Natural killer cell (primary cell): ENCODE measurements at places on chromosomes 5 and 9. TPM values are rescaled to one million over a fixed set of nuclear protein-coding genes. Genes with fewer than 3 reads are reported as not detected.
A peak's percentile ranks its signal among the peaks of the same experiment; 100 is the strongest.

SLC28A3 gene
- not detected for total RNA-seq

PCDHA6 gene
- not detected for total RNA-seq

CMBL gene
- total RNA-seq = 1.0 TPM

PCSK1 gene
- not detected for total RNA-seq

DNA sequence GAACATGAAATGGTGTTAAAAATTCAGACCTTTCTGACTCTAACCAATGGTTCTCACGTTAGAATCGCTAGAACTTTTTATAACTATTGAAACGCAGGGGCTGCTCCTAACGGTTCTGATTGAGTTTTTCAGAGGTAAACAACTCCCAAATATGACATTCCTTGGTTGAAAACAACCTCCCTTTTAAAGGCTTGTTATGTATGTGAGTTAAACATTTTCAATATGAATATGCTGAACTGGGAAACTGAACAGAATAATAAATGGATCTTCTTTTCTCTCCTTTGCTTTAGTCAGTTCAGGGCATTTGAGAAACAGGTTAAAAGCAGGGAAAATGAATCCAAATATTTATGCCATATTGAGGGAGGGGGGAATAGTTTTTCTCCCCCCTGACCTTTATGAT is 13.2 kb upstream of the DPYSL3 start:
- no peak overlapping the region for H3K27ac ChIP-seq
- no peaks in the 10 kb centered on the region for H3K36me3 ChIP-seq
- peaks cover 2% of the 10 kb centered on the region for H3K27me3 ChIP-seq
- H3K4me1 ChIP-seq = no peaks in the 10 kb centered on the region

- H3K27me3 ChIP-seq = no peaks in the 10 kb centered on the region
- DNase-seq = no peak
- H3K36me3 ChIP-seq = no peaks in the 10 kb centered on the region
- no peak overlapping the region for H3K4me3 ChIP-seq
Measured at GRCh38 chr5:23385036-23385435, 122.4 kb upstream of the PRDM9 start.

DNA sequence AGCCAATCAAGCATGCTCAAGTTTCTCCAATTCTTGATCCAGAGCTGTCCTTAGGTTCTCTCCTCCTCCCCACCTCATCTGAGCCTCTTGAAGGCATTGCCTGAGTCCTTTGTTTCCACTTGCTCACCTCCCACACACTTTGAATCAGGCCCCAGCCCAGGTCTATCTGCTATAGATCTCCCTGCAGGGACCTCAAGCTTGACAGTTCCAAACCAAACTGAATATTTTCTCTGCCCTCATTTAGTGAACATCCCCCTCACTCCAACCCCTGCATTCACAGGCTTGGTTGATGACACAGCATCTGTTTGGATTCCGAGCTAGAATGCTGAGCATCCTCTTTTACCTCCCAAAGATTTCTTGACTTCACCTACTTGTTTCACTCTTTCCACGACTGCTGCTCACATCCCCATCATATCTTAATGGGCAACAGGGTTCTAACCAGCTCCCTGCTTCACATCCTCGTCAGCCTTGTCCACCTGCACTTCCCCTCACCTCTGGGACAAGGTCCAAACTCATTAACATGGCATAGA is 474.5 kb downstream of the ZSWIM6 start:
- H3K27me3 ChIP-seq = no peaks in the 10 kb centered on the region
- no peaks in the 10 kb centered on the region for H3K36me3 ChIP-seq
- H3K4me1 ChIP-seq = no peaks in the 10 kb centered on the region

DNA sequence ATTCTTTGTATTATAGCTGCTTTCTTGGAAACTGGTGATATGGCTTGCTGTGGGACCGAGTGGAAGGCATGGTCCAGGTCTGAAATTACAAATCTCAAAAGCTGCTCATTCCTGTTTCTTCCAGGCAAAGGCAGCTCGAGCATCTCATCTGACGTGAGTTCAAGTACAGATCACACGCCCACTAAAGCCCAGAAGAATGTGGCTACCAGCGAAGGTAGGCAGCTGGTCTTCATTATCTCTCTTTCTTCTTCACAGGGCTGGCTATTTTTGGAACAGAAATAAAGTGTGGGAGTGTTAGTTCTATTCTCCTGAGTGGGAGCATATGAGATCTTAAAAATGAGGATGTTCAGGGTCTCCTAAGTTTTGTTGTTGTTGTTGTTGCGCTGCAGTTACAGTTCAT is 115.9 kb downstream of the FBXL7 start:
- no peak overlapping the region for H3K4me3 ChIP-seq
- H3K27ac ChIP-seq = no peak overlapping the region
- no peaks in the 10 kb centered on the region for H3K27me3 ChIP-seq
- no peaks in the 10 kb centered on the region for H3K36me3 ChIP-seq
- no peaks in the 10 kb centered on the region for H3K4me1 ChIP-seq
- DNase-seq = no peak

GRCh38 chr5:137753691-137754187 is 424 bp downstream of the HNRNPA0 start:
- H3K4me1 ChIP-seq = peaks cover 14% of the 10 kb centered on the region
- H3K27ac ChIP-seq = peak overlapping the region; percentile 99
- no peak for DNase-seq
- H3K27me3 ChIP-seq = no peaks in the 10 kb centered on the region
- peak overlapping the region; percentile 77 for H3K4me3 ChIP-seq

DNA sequence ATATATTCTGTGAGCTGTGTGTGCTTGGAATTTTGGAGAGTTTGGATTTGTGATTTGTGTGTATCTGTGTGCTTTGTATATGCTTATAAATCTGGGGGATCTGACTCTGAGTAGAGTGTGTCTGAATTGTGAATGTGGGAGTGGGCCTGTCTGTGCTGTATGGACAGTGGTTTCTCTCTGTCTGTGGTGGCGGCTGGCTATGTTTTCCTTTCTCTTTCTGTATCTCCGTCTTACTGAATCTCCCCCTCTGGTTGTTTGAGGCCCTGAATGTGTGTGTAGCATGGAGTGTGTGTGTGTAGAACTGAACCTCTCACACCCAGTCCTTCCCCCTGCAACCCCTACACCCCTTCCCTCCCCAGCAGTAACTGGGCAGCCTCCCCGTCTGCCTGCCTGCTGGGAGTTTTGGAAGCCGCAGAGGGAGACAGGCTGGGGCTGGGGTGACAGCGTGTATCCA is 4.7 kb downstream of the CXXC5 start:
- H3K4me1 ChIP-seq = peaks cover 85% of the 10 kb centered on the region
- DNase-seq = no peak
- H3K36me3 ChIP-seq = no peaks in the 10 kb centered on the region
- H3K4me3 ChIP-seq = peak overlapping the region; percentile 23

DNA sequence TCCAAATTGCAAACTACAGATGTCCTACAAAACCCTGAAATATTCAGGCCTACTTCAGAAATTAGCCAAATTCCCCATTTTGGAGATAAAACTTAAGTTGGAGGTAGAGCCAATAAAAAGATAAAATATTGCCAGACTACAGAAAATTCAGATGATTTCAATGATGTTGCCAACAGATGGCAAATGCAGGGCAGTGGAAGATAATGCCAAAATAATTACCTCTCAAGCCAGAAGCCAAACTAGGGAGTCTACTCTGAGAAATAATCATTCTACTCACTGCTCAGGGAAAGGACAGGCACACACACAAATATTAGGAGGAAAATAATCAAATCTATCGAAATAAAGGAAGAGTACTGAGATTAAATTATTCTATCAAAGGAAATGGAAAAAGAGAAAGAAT is 347.5 kb upstream of the CCNG1 start:
- no peak overlapping the region for H3K27ac ChIP-seq
- H3K4me1 ChIP-seq = no peaks in the 10 kb centered on the region
- H3K4me3 ChIP-seq = no peak overlapping the region
- no peaks in the 10 kb centered on the region for H3K36me3 ChIP-seq
- DNase-seq = no peak

DNA sequence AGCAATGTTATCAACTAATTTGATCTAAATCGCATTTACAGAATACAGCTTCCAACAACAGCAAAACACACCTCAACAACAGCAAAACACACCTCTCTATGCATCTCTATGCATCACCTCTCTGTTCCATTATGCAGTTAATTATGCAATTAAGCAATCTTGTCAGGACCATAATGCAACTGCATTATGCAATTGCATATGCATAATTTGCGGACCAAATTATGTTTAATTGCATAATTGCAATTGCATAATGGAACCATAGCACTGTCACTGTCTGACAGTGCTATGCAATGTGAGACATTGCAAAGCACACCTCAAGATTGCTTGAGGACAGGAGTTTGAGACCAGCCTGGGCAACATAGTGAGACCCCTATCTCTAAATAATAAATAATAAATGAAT is 80.4 kb upstream of the PRSS3 start:
- H3K36me3 ChIP-seq = no peaks in the 10 kb centered on the region
- H3K27ac ChIP-seq = no peak overlapping the region
- no peaks in the 10 kb centered on the region for H3K27me3 ChIP-seq
- H3K4me1 ChIP-seq = peaks cover 5% of the 10 kb centered on the region
- no peak for DNase-seq
